Muscle of back (tissue), 13 donors: ENCODE measurements at places on chromosomes 1 and 21.

GRCh38 chr1:51697166-51697565 lies 80.3 kb downstream of the OSBPL9 start:
- DNase-seq: no peak

DNA sequence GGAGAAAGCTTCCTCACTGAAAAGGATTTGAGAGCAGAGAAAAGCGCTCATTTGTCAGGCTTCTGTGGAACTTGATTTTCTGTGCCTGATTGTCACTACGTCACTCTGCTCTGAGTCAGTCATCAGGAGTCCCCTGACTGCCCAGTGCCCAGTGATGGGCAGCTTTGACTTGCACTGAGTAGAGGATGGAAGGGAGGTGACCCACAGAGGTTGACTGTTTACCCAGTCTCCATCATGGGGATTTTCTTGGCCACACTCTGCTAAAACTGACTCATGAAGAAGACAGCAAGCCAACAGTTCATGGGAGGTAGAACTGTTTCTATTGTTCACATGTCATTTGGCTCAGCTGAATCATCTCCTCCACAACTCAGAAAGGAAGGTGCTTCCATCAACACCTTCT lies 82.1 kb upstream of the DUSP10 start:
- DNase-seq: no peak

- DNase-seq: no peak
These were observed at the start of gene AGRN for GRCh38 chr1:1020000-1020404. Gene AGRN (plus strand): TSS chr1:1020120. CDS start chr1:1020173, 53 bp downstream.

GRCh38 chr1:109929170-109929569 lies 18.5 kb downstream of the CSF1 start:
- no peak for DNase-seq

- no peak for DNase-seq
These were observed 30.6 kb downstream of the LY9 start for GRCh38 chr1:160826546-160826945.

DNA sequence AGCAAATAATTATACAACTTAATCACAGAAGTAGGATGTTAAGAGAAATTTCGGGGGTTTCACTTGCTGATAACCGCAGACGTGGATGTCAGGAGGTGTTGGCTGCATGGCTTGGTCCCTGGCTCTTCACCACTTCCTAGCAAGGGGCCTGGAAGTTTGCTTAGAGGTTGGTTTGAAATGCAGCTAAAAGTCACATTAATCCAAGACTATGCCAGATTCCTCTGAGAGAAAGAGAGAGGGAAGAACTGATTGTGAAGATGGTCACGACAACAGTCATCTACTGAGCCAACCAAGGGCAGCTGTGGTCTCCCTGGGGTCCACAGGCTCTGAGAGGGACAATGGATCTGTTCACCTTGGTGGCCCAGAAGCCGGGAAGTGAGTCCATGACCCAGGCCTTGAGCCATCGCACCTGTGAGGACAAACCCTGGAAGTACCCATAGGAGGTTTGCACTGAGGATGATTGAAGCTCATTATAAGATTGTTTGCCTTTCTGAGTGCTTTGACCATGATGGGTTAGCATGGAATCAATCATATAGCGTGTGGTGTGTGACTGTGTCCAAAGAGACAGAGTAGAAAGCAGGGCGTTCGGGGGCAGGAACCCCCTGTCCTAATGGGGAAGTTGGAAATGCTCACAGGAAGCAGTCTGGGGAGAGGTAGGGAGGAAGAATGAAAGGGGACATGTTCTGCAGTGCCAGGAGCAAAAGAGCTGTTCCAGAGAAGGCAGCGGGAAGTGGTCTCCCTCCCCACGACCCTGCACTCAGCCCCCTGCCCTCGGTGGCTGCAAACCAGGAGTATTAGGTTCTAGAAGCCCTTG lies 47.1 kb downstream of the UMODL1 start:
- no peak for DNase-seq

- DNase-seq: no peak
These were observed 346.2 kb downstream of the BARHL2 start for GRCh38 chr1:90370686-90371447.
